ENCODE measurements at places on chromosomes 12 and 14.
A peak's percentile ranks its signal among the peaks of the same experiment; 100 is the strongest.

- no peak for DNase-seq
These were observed 23.7 kb downstream of the HEBP1 start for GRCh38 chr12:12976366-12976765.

- DNase-seq, result no peak
These were observed 85.6 kb downstream of the PLEKHA5 start for GRCh38 chr12:19215115-19215514.

- peak; percentile 37 for DNase-seq
These were observed 23.0 kb upstream of the EIF2B2 start for GRCh38 chr14:74979442-74980397.

DNA sequence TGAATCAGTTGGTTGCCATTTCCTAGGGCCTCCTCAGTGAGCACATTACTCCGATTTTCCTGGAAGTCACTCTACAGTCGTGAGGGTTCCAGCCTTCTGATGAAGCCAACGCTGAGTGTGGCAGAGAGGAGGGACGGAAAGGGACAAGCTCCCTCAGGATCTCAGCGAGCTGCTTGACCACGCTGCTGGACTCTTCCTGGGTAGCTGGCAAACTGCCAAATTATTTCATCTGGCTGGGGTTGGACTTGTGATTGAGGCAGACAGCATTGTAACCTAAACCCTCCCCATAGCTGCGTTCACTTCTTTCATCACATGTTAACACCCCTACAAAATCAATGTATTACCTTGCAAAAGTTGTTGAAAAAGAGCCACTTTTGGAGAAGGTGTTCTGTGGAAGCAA, 69.6 kb upstream of the CHST11 start:
- no peak for DNase-seq

GRCh38 chr12:951176-951575, 1.7 kb upstream of the RAD52 start:
- DNase-seq, result no peak

GRCh38 chr12:22204391-22204790, 130.1 kb downstream of the ST8SIA1 start:
- DNase-seq, result no peak

DNA sequence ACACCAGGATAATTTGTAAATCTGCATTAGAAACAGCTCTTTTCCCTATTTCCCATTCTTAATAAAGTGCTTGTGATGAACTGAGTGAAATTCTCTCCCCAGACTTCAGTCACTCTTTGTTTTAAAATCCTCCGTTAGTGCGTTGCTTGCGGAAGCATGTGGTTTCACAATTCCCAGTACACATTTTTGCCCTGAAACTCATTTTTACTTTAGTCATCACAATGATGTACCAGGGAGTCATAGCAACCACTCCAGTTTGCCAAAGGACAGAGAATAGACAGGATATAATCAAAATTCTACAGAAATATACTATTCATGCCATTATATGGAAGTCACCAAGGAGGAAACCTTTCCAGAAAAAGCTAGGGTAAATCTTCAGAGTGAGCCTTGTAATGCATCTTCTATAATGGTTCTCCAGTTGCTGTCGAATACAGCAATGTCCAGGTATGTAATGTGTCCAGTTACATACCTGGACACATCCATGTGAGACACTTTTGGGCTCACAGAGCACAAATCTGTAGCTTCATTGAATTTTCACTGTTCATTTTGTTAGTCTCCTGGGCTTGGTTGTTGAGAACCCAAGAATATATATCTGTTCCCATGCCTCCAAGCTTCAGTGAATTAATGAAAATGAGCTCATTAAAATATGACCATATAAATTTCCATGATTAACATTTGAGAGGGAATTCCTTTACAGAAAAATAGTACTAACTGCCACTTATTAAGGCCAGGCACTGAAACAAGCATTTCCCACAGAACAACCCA, 57.8 kb downstream of the GPR135 start:
- no peak for DNase-seq

DNA sequence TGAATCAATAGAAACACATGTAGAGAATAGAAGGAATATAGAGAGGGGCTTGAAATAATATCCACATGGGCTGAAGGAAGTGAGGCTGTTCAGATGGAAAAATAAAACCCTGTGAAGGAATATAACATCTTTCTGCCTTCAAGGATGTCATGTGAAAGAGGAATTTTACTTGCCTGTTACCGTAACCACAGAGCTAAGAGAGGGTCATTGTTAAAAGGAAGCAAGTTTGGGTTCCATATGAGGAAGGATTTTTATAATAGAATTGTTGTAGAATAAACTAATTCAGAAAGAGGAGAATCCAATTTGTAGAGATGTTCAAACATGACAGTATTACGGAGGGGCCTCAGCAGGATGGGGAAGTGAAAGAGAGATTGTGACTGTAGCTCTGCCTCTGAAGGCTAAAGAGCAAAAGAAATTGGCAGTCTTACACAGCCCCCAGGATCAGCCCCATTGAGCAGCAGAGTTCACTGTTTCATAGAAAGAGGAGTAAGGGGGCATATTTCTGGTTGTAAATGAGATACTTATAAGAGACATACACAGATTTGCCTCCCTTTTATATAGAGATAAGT, 41.8 kb upstream of the PTPRR start:
- no peak for DNase-seq

DNA sequence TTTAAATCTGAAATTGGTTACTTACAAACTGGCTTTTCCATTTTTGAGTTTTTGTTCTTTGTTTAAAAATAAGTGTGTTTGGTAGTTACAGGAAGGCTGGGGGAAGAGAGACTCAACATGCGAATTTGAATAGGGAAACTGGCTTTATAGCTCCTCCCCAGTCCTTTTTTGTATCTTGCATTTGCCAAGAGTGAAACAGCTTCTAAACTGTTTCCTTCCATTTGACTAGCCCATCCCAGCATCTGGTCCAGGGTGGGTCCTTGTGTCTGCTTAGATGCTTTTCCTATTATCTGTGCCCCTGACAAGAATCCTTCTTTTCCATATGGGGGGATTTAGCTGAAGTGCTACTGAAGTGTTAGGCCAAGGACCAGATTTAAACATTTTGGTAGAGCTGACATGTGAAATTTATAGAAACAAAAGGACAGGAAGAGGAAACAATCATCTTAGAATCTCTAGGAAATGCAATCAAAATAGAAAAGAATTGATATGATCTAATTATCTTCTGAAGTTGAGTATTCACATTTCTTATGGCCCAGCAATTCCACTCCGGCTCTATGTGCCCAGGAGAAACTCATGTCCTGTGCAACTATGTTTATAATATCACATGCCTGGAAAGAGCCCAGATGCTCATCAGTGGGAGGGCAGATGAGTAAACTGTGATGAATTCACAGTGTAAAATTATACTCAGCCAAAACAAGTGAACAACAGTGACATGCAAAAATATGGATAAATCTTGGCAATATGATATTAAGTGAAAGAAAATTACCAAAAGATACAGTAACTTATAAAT, 7.4 kb downstream of the SMOC1 start:
- no peak for DNase-seq

DNA sequence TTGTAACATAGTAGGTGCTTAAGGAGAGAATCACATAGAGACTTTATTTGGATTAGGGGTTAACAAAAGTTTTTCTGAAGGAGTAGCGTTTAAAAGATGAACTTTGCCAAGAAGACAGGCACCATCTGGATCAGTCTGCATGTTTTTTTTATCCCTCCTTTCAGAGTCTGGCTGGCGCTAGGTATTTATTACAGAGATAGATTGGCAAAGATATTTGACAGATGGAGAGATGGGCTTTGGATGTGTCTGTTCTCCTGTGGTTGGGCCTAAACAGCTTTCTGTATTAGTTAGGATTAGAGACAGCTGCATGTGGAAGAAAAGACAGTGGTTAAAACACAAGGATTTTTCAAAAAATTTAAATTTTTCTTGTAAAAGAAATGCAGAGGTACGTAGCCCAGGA, 133.9 kb downstream of the C12orf75 start:
- DNase-seq, result no peak

DNA sequence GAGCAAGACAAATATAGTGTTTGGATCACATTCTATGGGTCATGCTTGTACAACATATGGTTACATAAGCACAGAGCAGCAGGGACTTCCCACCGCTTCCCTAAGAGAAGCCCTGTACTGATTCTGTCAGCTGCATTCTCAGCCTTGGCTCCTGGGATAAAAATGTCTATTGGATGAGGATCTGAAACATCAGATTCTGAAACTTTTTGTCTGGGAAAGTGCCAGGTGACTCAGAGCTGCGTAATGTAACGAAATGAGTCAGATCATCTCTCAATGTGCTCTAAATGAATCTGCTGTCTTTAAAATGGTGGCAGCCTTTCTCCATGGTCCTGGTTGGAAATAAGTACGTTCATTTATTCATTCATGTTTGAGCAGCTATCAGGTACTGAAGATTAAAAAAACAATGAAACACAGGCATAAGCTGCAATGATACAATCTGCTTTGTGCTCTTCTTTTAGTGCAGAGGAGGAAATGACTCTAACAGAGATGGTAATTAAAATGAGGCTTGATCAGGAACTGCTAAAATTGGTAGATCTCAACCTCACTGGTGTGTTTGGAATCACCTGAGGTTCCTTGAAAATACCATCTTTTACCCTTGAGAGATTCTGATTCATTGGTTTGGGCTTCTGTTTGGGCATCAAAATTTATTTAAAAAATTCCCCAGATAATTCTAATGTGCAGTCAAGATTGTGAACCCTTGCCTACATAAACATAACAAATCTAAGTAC, 99.1 kb upstream of the NAP1L1 start:
- no peak for DNase-seq

DNA sequence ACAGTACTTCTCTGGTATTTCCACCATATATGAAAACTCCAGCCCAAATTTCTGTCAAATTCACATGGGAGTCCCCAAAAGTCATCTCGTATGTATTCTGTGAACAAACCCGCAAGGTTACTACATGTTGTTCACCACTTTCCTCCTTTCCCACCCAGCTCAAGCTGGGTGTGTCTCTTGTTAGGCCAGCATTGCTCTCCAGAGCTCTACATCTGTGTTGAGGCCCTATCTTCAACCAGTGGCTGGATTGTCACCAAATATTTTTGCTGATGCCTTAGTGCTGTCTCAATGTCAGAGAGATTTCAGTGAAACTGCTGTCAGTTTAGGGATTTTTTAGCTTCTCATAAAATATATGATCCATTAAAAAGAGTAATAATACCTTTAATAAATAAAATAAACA, 230.9 kb downstream of the BTG1 start:
- no peak for DNase-seq

- no peak for DNase-seq
These were observed 11.7 kb upstream of the RIN3 start for GRCh38 chr14:92501891-92502351.

GRCh38 chr14:22494486-22495135, 94.4 kb downstream of the DAD1 start:
- DNase-seq, result no peak

DNA sequence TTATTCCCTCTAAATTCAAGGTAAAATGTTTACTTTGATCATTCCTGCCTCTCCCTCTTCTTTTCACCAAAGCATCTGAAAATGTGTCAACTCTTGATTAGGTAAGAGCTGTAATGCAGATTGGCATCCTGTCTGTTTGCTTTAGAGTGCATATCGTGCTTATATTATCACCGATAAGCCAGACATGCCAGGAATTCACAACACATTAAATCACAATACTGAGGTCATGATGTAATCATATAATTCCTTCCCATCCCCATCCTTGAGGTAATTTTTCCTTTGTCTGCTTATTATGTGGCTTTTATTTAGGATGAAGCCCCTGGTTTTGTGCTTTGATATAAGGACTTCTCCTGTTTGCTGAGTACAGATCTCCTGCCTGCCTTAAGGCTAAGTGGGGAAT, 10.2 kb downstream of the DDX47 start:
- DNase-seq, result no peak

DNA sequence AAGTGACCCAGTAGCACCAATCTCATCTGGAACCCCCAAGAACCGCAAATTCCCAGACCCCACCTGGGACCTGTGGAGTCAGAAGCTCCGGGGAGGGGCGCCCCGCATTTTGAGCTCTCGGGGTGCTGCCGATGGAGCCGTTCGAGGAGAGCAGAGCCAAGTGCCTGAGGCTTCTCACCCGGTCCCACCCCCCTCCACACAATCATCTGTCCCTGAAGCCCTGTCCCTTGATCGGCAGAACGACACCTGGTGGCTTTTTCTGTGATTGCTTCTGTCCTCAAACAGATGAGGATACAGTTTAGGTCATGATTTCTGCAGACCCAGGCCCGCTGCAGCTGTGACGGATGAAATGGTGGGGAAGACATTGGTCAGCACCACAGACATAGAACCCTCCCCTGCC, 74.7 kb downstream of the NOC4L start:
- DNase-seq, result peak; percentile 48

DNA sequence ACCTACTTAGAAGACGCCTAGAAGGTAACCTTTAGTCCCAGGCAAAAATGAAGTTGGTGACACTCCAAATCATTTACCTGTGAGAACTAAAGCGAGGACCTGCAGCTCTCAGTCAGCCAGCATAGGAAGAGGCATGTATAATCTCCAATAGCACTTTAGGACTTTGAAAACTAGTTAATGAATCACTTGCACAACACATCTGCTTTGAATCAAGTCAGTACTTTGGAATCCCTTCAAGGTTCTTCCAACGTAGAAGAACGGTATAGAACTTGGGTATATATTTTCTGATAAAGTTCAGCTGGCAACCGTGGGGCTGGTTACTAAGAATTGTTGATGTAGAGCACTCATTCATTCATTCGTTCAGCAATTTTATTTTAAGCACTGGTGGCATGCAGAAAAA, 251.9 kb downstream of the TMEM132D start:
- DNase-seq, result no peak

- DNase-seq, result no peak
These were observed 20.9 kb downstream of the SDSL start for GRCh38 chr12:113443030-113443539.

DNA sequence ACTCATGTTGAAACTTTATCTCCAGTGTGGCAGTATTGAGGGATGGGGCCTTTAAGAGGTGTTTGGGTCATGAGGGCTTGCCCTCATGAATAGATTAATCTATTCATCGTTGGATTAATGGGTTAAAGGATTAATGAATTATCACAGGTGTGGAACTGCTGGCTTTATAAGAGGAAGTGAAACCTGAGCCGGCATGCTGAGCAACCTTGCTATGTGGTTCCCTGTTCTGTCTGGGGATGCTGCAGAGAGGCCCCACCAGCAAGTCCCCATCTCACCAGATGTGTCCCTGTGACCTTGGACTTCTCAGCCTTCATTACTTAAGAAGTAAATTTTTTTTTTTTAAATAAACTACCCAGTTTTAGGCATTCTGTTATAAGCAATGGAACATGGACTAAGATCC, 109.6 kb downstream of the DYRK2 start:
- DNase-seq, result no peak

DNA sequence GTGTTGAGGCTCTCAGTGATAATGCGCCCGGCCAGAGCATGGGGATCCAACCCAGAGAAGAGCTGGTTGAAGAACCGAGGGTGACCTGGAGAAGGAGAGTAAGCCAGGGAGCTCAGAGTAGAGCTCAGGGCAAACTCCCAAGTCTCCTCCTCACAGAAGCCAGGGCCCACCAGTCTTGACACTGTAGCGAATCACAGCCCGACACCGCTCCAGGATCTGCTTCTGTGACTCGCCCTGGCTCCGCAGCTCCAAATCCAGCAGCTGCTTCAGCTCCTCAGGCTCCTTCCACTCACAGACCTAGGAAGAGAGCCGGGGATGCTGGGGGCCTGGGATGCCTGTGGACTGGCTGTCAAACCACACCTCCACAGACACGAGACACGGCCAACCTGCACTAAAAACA, 8.2 kb upstream of the ZNF740 start:
- no peak for DNase-seq

- no peak for DNase-seq
These were observed 62.9 kb upstream of the VSX2 start for GRCh38 chr14:74176400-74176793.

- DNase-seq, result no peak
These were observed 121.4 kb downstream of the SLC15A4 start for GRCh38 chr12:128702371-128702770.

Data from nephron progenitor cell (in vitro differentiated cells).